ENCODE measurements at places on chromosomes 7 and 10.

- DNase-seq = no peak
These were observed 125.2 kb downstream of the SLIT1 start for GRCh38 chr10:97060441-97061084.

GRCh38 chr10:70886921-70887665 lies 1.3 kb downstream of the PCBD1 start:
- DNase-seq = no peak

GRCh38 chr10:54063514-54063913 lies 737.5 kb downstream of the PCDH15 start:
- no peak for DNase-seq

GRCh38 chr7:90681336-90682022 lies 85.4 kb downstream of the CDK14 start:
- DNase-seq = no peak

- no peak for DNase-seq
These were observed 74.6 kb upstream of the PDSS1 start for GRCh38 chr10:26622891-26623290.

- DNase-seq = peak; percentile 18
These were observed 1.1 kb upstream of the TRIP6 start for GRCh38 chr7:100865938-100866728.
